ENCODE measurements at places on chromosomes 11 and 22. TPM values are rescaled to one million over a fixed set of nuclear protein-coding genes. Genes with fewer than 3 reads are reported as not detected.

DNA sequence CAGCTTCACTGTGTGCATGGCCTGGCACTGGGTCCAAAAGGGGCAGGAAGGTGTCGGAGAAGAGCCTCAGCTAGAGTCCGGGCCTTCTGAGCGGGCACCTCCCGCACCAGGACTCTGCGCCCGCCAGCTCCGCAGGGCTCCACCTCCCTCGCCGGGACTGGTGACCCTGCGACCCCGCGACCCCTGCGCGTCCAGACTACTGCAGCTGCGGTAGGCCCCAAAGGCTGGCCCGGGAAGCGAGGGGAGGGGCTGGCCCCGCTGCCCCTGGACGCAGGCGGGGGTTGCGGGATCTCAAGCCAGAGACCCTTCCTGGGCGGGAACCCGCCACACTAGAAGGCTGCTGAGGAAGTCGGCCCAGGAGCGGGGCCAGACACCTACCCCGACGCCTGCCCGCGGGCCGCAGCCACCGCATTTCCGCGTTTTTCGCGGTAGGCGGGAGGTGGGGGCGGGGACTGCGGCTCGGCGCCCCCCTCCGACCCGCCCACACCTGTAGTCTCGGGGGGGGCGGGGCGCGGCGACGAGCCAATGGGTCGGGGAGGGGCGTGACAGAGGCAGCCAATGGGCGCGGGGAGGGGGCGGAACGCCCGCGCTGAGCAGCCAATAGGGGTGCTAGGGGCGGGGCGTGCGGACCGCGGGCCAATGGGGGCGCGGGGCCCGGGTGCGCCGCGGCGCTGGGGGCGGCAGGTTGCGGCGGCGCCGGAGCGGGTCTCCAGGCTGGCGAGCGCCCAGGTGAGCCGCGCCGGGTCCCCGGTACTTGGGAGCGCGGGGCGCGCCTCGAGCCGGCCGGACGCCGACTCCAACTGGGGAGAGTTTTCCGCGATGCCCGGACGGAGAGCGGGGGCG is at the start of the genes LMNTD2 and RASSF7:
TSS of gene LMNTD2 (minus strand) at position 434 of the 843 bp plus-strand sequence. CDS start at position 412, 22 bp downstream.
TSS of gene RASSF7 (plus strand) at position 666 of the 843 bp plus-strand sequence. CDS start 799 bp downstream, outside the sequence.
- peaks cover 11% of the 10 kb centered on the region for H3K4me1 ChIP-seq
- DNase-seq: peak; percentile 95
- peaks cover 2% of the 10 kb centered on the region for H3K27me3 ChIP-seq
- H3K4me3 ChIP-seq: peak within 1 kb of the TSS; percentile 89

- H3K27ac ChIP-seq: no peak within 1 kb of the TSS
- no peaks in the 10 kb centered on the region for H3K36me3 ChIP-seq
Measured at GRCh38 chr11:35419184-35419829, at the start of gene SLC1A2. Gene SLC1A2, minus strand, starts transcription at chr11:35419558. Its CDS starts 592 bp downstream, at chr11:35418966.

RCOR2 gene
- 2.1 TPM for total RNA-seq

GRCh38 chr11:133162227-133162626 is 370.1 kb downstream of the OPCML start:
- H3K27ac ChIP-seq: no peak overlapping the region
- DNase-seq: no peak
- no peak overlapping the region for H3K4me3 ChIP-seq
- no peaks in the 10 kb centered on the region for H3K4me1 ChIP-seq
- peaks cover 2% of the 10 kb centered on the region for H3K27me3 ChIP-seq

DNA sequence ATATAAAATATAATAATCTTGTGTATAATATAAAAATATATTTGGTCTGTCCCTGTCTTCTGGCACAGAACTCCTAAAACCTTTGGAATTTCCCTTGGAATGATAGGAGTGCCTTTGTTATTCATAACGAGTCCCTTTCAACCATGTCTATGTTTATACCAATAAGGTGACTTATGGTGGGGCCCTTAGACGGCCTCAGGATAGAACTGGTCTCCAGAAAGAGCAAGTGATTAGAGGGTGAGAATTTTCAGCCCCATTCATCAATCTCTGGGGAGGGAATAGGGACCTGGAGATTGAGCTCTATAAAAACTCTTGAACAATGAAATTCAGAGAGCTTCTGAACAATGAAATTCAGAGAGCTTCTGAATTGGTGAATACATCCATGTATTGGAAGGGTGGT is 18.4 kb upstream of the PICALM start:
- peaks cover 3% of the 10 kb centered on the region for H3K27me3 ChIP-seq
- H3K27ac ChIP-seq: no peak overlapping the region
- no peak overlapping the region for H3K4me3 ChIP-seq
- H3K4me1 ChIP-seq: no peaks in the 10 kb centered on the region
- no peak for DNase-seq

GRCh38 chr11:16211407-16211806 is 144.9 kb downstream of the SOX6 start:
- no peak for DNase-seq
- H3K4me3 ChIP-seq: no peak overlapping the region
- no peaks in the 10 kb centered on the region for H3K4me1 ChIP-seq
- no peaks in the 10 kb centered on the region for H3K36me3 ChIP-seq

BATF2 gene
- not detected for total RNA-seq

- no peaks in the 10 kb centered on the region for H3K27me3 ChIP-seq
- H3K27ac ChIP-seq: no peak overlapping the region
- no peak for DNase-seq
- H3K36me3 ChIP-seq: peaks cover 57% of the 10 kb centered on the region
- no peak overlapping the region for H3K4me3 ChIP-seq
Measured at GRCh38 chr11:104944076-104944475, 24.3 kb downstream of the CASP4 start.

KCNJ4 gene
- total RNA-seq: not detected

DNA sequence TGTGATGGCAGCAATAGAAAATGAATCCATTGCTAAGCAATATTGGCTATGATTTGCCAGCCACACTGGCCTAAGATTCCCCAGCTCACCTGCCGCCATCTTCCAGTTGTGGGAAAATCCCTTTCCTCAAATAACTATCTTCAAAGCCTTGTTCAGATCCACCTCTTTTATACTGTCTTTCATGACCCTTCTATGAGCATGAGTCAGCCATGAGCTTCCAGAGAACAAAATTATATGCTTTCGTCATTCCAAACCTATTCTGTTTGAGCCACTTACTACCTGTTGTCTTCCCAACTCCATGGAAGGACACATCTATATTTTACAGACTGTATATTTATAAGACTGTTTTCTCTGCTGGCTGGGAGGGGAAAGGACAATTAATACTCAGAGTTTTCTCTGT is 25.0 kb upstream of the PRSS23 start:
- no peaks in the 10 kb centered on the region for H3K36me3 ChIP-seq
- H3K4me3 ChIP-seq: no peak overlapping the region
- H3K4me1 ChIP-seq: no peaks in the 10 kb centered on the region
- no peak overlapping the region for H3K27ac ChIP-seq

ENTHD1 gene
- 0.34 TPM for total RNA-seq

- no peaks in the 10 kb centered on the region for H3K4me1 ChIP-seq
- no peaks in the 10 kb centered on the region for H3K36me3 ChIP-seq
- DNase-seq: no peak
- H3K4me3 ChIP-seq: no peak overlapping the region
- no peak overlapping the region for H3K27ac ChIP-seq
- peaks cover 12% of the 10 kb centered on the region for H3K27me3 ChIP-seq
Measured at GRCh38 chr11:19509215-19509614, 203.4 kb upstream of the NAV2 start.

- H3K4me3 ChIP-seq: no peak overlapping the region
- H3K4me1 ChIP-seq: no peaks in the 10 kb centered on the region
- peaks cover 3% of the 10 kb centered on the region for H3K27me3 ChIP-seq
- no peaks in the 10 kb centered on the region for H3K36me3 ChIP-seq
- DNase-seq: no peak
Measured at GRCh38 chr22:27820896-27821866, 19.6 kb upstream of the MN1 start.

SSH3 gene
- total RNA-seq: 7.4 TPM

- H3K4me1 ChIP-seq: peaks cover 4% of the 10 kb centered on the region
- no peak overlapping the region for H3K4me3 ChIP-seq
- peak; percentile 31 for DNase-seq
- H3K36me3 ChIP-seq: no peaks in the 10 kb centered on the region
Measured at GRCh38 chr11:34624069-34624468, 3.2 kb downstream of the EHF start.

GRCh38 chr11:110076371-110076965 is 16.7 kb upstream of the ZC3H12C start:
- H3K4me1 ChIP-seq: peaks cover 10% of the 10 kb centered on the region
- H3K27me3 ChIP-seq: peaks cover 9% of the 10 kb centered on the region
- no peaks in the 10 kb centered on the region for H3K36me3 ChIP-seq
- no peak for DNase-seq

- peaks cover 3% of the 10 kb centered on the region for H3K4me1 ChIP-seq
- H3K36me3 ChIP-seq: no peaks in the 10 kb centered on the region
- H3K27ac ChIP-seq: no peak overlapping the region
- no peaks in the 10 kb centered on the region for H3K27me3 ChIP-seq
Measured at GRCh38 chr11:73414977-73415651, 38.9 kb downstream of the RELT start.

DNA sequence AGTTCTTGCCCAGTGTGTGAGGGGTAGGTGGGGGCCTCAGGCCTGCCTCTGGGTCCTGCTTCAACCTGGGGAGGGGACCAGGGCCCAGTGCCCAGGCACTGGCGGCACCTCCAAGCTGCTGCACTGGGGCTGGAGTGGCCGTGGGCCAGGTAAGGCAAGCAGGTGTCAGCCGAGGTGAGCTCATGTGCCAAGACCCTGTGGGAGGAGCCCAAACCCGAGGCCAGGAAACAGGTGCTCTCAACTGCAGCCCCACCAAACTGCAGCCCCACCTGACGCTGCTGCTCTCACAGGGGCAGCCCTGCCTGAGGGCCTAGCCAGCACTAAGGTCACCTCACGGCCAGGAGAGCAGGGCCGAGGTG is 18.1 kb upstream of the GNB1L start:
- DNase-seq: peak; percentile 1
- peaks cover 14% of the 10 kb centered on the region for H3K4me1 ChIP-seq
- peaks cover 1% of the 10 kb centered on the region for H3K36me3 ChIP-seq
- no peak overlapping the region for H3K4me3 ChIP-seq
- no peaks in the 10 kb centered on the region for H3K27me3 ChIP-seq

- H3K27me3 ChIP-seq: peaks cover 1% of the 10 kb centered on the region
- no peaks in the 10 kb centered on the region for H3K36me3 ChIP-seq
- peak overlapping the region; percentile 66 for H3K4me3 ChIP-seq
- no peak overlapping the region for H3K27ac ChIP-seq
- peak; percentile 88 for DNase-seq
- peaks cover 2% of the 10 kb centered on the region for H3K4me1 ChIP-seq
Measured at GRCh38 chr22:19730655-19731360, 7.5 kb downstream of the GP1BB start.

GRCh38 chr11:17015627-17016126 is 1.5 kb upstream of the PLEKHA7 start:
- peaks cover 18% of the 10 kb centered on the region for H3K27me3 ChIP-seq
- no peak for DNase-seq
- H3K4me1 ChIP-seq: peaks cover 4% of the 10 kb centered on the region
- no peak overlapping the region for H3K4me3 ChIP-seq
- no peaks in the 10 kb centered on the region for H3K36me3 ChIP-seq

DNA sequence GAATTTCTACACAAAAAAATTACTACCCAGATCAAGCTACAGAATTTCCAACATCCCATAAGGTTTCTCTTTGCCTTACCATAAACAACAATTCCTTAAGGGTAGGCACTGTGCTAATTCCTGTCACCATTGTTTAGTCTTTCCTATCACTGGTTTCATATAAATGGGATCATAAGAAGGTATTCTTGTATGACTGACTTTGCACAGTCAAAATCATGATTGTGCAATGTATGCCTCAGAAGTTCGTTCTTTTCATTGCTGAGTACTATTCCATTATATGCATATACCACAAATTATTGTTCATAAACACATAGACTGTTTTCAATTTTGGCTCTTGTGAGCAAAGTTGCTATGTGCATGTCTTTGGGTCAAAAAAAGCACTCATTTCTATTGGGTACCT is 611.6 kb upstream of the CADM1 start:
- H3K4me3 ChIP-seq: no peak overlapping the region
- no peak overlapping the region for H3K27ac ChIP-seq
- H3K36me3 ChIP-seq: no peaks in the 10 kb centered on the region
- H3K27me3 ChIP-seq: no peaks in the 10 kb centered on the region

GRCh38 chr11:43316451-43316850 is 4.7 kb downstream of the API5 start:
- H3K27me3 ChIP-seq: no peaks in the 10 kb centered on the region
- no peak overlapping the region for H3K4me3 ChIP-seq
- H3K36me3 ChIP-seq: peaks cover 19% of the 10 kb centered on the region
- peaks cover 47% of the 10 kb centered on the region for H3K4me1 ChIP-seq
- peak overlapping the region; percentile 75 for H3K27ac ChIP-seq

- H3K27me3 ChIP-seq: peaks cover 6% of the 10 kb centered on the region
- H3K27ac ChIP-seq: no peak overlapping the region
- no peaks in the 10 kb centered on the region for H3K36me3 ChIP-seq
- H3K4me1 ChIP-seq: peaks cover 2% of the 10 kb centered on the region
Measured at GRCh38 chr22:50146439-50147238, 23.9 kb upstream of the PANX2 start.

- H3K4me3 ChIP-seq: no peak overlapping the region
- H3K36me3 ChIP-seq: no peaks in the 10 kb centered on the region
- no peaks in the 10 kb centered on the region for H3K27me3 ChIP-seq
Measured at GRCh38 chr11:109040303-109040702, 375.4 kb downstream of the DDX10 start.

- no peaks in the 10 kb centered on the region for H3K27me3 ChIP-seq
- peaks cover 21% of the 10 kb centered on the region for H3K4me1 ChIP-seq
- peak; percentile 78 for DNase-seq
- H3K4me3 ChIP-seq: peak overlapping the region; percentile 73
- peak overlapping the region; percentile 89 for H3K27ac ChIP-seq
- H3K36me3 ChIP-seq: peaks cover 2% of the 10 kb centered on the region
Measured at GRCh38 chr11:64745189-64745520, 1.2 kb upstream of the RASGRP2 start.

DNA sequence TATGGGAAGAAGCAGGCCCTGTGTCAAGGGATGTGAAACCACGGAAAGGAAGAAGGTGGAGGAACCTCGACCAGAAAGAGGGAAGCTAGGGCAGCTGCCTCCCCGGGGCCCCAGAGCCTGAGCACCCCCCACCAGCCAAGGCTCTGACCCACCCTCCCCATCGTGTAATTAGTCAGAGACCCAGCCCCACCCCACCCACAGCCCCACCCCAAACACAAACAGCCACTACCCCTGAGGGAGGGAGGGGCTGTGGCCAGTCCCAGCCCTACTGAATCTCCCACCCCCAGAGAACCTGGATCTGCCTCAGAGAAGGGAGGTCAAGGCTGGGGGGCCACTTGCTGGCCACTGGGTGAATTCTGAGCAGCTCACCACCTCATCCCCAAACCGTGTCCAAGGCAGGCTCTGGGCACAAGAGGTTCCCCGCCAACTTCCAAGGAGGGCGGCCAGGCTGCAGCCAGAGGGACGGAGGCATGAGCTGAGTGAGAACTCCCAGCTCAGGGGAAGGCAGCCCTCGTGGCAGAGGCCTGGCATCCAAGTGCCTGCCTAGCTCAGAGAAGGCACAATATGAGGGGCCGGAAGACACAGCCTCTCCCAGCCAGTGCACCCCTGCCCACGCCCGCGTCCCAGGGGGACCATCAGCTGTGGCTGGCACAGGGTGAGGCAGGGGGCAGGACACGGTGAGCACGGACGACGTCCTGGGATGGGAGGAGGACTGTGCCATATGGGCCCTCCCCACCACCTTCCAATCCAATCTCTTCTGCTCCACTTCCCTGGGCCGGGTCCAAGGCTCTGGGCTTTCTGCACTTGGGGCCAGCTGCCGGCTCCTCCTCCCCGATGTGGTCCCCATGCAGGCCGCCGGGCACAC is 2.7 kb downstream of the PLXNB2 start:
- H3K4me1 ChIP-seq: peaks cover 15% of the 10 kb centered on the region
- H3K27me3 ChIP-seq: peaks cover 13% of the 10 kb centered on the region
- no peak overlapping the region for H3K27ac ChIP-seq
- no peak overlapping the region for H3K4me3 ChIP-seq

All from activated CD8-positive, alpha-beta T cell treated with anti-CD3 and anti-CD28 coated beads for 36 hours (primary cell).